Left lung (tissue), 14 donors: ENCODE measurements at places on chromosomes 3 and 15. TPM values are rescaled to one million over a fixed set of nuclear protein-coding genes. Genes with fewer than 3 reads are reported as not detected.

GRCh38 chr3:152621006-152621868 lies 213.7 kb upstream of the P2RY1 start:
- DNase-seq: no peak

- DNase-seq: no peak
These were observed 11.3 kb downstream of the SHQ1 start for GRCh38 chr3:72836923-72837322.

Gene SERINC4
- polyA plus RNA-seq: 0.22 TPM

Gene ECE2
- polyA plus RNA-seq: not detected

GRCh38 chr3:119604878-119605277 lies 7.2 kb downstream of the PLA1A start:
- no peak for DNase-seq

- no peak for DNase-seq
These were observed 151.6 kb downstream of the SERPINI1 start for GRCh38 chr3:167887096-167887495.

DNA sequence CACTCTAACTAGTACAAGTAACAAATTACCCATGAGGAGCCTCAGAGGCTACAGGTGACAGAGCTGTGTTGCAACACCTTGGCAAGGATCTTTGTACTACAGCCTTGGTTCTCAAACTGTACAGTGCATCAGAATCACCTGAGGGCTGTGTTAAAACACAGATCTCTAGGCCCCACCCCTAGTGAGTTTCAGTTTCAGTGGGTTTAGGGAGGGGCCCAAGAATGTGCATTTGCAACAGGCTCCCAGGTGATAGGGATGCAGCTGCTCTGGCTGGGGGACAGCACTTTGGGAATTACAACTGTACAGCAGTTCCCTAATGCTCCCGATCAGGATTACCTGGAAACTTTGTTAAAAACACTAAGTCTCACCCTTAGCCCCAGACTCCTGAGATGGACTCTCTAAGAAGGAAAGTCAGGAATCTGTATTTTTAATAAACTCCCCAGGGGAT lies 66.1 kb upstream of the NR2F2 start:
- DNase-seq: no peak

GRCh38 chr15:101394056-101394630 lies 95.4 kb downstream of the PCSK6 start:
- DNase-seq: no peak

GRCh38 chr3:182041668-182042291 lies 330.1 kb downstream of the SOX2 start:
- no peak for DNase-seq

Gene TGM4
- 0.14 TPM for polyA plus RNA-seq

DNA sequence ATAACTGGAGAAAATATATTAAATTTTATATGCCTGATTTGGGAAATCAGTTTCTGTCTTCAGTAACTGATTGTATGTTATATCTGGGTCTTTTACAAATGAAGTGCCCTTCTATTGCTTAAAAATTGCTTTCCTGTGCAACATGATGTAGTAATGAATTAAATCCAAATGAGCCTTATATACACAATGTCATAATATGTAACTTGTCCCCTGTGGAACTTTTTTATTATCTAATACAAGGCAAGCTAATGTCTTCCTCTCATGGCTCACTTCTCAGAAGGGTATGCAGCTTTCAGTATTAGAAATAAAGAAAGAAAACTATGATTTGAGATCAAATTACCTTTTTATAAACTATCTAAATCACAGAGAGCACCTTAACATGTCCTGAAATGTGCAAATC lies 248.9 kb downstream of the NAALADL2 start:
- no peak for DNase-seq

DNA sequence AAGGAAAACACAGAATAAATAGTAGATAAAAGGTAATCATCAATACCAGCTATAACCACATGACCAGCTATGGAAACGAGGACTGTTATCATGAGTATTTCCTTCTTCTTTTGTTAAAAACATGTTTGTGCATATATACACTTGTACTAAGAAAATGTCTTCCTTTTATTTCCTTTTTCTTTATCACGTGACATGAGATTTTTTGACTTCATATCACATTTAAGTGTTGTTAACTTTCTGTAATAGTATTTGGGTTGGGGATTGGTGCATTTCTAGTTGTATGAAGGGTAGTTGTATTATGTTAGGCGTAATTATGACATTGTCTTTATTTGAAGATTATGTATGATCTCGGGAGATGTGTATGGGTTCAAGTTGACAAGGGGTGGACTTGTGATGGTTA lies 278.5 kb upstream of the ZNF385D start:
- no peak for DNase-seq

Gene SCN11A
- 0.85 TPM for polyA plus RNA-seq

- DNase-seq: no peak
These were observed 5.1 kb downstream of the FAM43A start for GRCh38 chr3:194690501-194691372.

GRCh38 chr3:48305396-48305795 lies 28.1 kb downstream of the SPINK8 start:
- DNase-seq: no peak

Gene CYP8B1
- polyA plus RNA-seq: 0.45 TPM

- no peak for DNase-seq
These were observed 65.7 kb upstream of the CHMP2B start for GRCh38 chr3:87161417-87161816.

DNA sequence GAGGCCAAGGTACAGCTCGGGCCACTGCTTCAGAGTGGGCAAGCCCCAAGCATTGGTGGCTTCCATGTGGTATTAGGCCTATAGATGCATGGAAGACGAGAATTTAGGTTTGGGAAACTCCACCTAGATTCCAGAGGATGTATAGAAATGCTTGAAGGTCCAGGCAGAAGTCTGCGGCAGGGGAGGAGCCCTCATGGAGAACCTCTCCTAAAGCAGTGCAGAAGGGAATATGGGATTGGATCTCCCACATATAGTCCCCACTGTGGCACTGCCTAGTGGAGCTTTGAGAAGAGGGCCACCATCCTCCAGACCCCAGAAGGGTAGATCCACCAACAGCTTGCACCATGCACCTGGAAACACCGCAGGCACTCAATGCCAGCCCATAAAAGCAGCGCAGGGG lies 48.1 kb upstream of the XXYLT1 start:
- no peak for DNase-seq

Gene UBP1
- polyA plus RNA-seq: 126 TPM

GRCh38 chr3:170425491-170426239 lies 7.0 kb downstream of the CLDN11 start:
- DNase-seq: no peak
